ENCODE measurements at places on chromosomes 12 and 14. TPM values are rescaled to one million over a fixed set of nuclear protein-coding genes. Genes with fewer than 3 reads are reported as not detected.

Gene BDKRB2
- 0.61 TPM for total RNA-seq

Gene INHBC
- total RNA-seq, result not detected

Gene AQP2
- not detected for total RNA-seq

Gene CFAP251
- 3.4 TPM for total RNA-seq

Gene THTPA
- total RNA-seq, result 17.0 TPM

Gene PRB2
- not detected for total RNA-seq

Gene CNPY2
- 208 TPM for total RNA-seq

Gene PSMA3
- total RNA-seq, result 314 TPM

Gene GNPNAT1
- 82.6 TPM for total RNA-seq

Gene DCN
- total RNA-seq, result not detected

Gene GZMB
- not detected for total RNA-seq

Gene NTS
- total RNA-seq, result 3.0 TPM

Gene ZC2HC1C
- total RNA-seq, result 2.2 TPM

Gene NFATC4
- total RNA-seq, result 25.0 TPM
